ENCODE measurements at places on chromosomes 7 and 10.
A peak's percentile ranks its signal among the peaks of the same experiment; 100 is the strongest.

GRCh38 chr10:63200431-63200830 is 67.3 kb downstream of the NRBF2 start:
- no peak for DNase-seq

- DNase-seq = peak; percentile 75
Measured at GRCh38 chr7:27196287-27196767, 3.6 kb downstream of the HOXA13 start.

- DNase-seq = no peak
Measured at GRCh38 chr10:92395271-92395670, 104.3 kb downstream of the MARCHF5 start.

GRCh38 chr7:90407484-90407821 is 4.2 kb downstream of the CLDN12 start:
- no peak for DNase-seq

- no peak for DNase-seq
Measured at GRCh38 chr10:69506834-69507713, 55.8 kb downstream of the TSPAN15 start.

DNA sequence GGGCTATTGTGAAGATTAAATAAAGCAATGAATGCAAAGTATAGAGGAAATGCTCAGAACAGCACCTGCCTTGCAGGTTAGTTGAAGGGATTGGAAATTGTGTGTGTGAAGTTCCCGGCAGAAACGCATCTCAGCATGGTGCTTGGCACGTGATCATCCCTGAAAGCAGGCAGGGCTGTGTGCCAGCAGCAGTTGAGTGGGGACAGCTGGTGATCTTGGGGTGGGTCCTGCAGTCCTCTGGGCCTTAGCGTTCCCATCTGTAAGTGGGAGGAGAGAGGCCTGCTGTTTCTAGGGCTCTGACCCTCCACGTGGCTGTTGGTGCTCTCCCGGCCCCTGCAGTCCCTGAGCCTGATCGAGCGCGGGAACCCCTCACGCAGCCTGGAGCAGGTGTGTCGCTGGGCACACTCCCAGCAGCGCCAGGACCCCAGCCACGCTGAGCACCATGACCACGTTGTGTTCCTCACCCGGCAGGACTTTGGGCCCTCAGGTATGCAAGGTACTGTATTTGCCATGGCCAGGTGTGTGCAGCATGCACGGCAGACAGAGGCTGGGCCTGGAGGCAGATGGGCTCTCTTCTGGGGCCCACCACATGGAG is 55.3 kb downstream of the TBATA start:
- no peak for DNase-seq

GRCh38 chr7:8060241-8060640 is 91.6 kb downstream of the GLCCI1 start:
- DNase-seq = no peak

GRCh38 chr10:73843261-73843660 is 31.1 kb downstream of the CAMK2G start:
- no peak for DNase-seq

- no peak for DNase-seq
Measured at GRCh38 chr7:86643561-86644281, at the start of gene GRM3. Gene GRM3 (plus strand): TSS chr7:86643909. CDS start chr7:86765146, 121,237 bp downstream.

GRCh38 chr7:153290066-153290465 is 530.5 kb downstream of the ACTR3B start:
- no peak for DNase-seq

DNA sequence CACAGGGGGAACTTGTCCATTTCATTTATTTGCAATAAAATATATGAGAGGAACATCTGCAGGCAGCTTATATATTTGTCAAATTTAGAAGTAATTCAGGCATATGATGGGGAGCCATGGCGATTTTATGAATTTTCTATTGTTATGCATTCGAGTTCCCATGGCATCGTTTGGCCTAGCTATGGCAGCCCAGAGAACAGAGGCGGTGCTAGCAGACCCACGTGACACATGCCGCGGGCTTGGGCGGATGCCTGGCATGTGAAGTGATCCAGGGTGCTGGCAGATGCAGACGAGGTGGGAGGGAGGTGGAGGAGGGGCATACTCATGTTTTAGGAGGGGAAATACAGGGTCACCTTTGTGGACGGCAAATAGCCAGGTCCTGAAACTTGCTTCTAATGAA is 560.0 kb upstream of the GALNT17 start:
- DNase-seq = no peak

DNA sequence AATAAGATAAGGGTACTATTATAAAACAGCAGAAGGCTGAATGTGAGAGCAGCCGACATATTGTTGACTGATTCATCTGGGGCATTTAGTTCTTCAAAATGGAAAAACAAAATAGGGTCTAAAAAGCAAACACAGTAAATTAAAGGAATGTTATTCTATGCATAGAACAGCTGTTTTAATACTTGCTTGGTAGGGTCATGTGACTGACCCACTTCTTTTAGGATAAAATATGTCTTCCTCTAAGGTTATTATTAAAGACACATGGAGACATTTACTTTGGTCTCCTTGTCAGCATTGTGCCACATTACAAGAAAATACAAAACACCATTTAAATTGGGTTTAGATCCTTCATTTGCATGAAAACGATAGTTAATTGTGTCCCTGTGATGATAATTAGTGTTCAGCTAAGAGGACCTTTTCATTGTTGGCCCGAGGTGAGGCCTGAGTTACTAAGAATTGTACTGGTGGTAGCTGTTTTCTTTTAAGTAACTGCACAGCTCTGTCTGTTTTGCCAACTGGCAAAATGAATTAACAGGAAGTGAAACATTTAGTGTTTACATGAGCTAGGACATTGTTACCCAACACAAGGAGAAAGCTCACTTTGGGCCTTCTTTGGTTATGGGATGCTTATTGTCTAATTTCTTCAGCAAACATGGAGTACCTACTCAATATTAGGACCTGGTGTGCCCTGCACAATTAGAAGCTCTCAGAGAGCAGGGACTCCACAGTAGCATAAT is 764.4 kb downstream of the LRMDA start:
- no peak for DNase-seq

- DNase-seq = no peak
Measured at GRCh38 chr10:48625826-48626134, 20.9 kb upstream of the ARHGAP22 start.

DNA sequence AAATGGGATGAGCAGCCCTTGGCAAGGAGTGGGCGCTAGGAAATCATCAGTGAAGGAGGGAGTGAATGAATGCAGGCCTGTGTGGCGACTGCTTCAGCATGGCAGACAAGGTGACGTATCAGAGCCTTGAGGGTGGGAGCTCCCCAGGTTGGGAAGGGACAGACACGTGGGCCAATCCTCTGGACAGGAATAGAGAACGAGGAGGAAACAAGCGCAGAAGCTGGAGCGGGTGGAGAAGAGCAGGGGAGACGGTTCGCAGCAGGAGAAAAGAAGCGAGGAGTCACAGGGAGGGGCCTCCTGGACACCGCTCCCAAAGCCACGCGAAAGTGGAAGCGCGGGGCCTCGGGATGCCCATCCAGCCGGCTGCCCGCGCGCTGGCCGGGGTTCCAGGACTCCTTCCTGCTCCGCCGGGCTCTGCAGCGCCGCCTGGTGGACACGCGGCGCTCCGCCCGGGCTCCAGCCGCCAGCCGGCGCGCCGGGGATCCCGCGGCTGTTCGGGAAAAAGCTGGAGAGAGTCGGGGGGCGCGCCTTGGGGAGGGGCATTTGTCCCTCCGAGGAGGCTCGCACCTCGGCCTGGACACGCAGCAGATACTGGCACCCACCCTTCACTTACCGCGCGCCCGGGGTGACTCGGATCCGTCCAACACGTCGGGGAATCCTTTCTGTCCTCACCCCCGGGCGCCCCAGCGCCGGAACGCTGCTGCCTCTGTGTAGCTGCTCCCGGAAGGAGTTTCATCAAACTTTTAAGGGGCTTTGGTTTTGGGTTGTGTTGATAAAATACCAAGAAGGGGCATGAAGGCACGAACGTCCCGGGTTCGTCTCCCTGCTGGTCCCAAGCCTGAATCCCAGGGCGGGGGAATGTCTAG is 6.3 kb downstream of the ZNF503 start:
- no peak for DNase-seq

GRCh38 chr7:96598421-96598820 is 111.2 kb downstream of the SEM1 start:
- no peak for DNase-seq

- DNase-seq = no peak
Measured at GRCh38 chr10:124674768-124675222, 69.4 kb downstream of the FAM53B start.

DNA sequence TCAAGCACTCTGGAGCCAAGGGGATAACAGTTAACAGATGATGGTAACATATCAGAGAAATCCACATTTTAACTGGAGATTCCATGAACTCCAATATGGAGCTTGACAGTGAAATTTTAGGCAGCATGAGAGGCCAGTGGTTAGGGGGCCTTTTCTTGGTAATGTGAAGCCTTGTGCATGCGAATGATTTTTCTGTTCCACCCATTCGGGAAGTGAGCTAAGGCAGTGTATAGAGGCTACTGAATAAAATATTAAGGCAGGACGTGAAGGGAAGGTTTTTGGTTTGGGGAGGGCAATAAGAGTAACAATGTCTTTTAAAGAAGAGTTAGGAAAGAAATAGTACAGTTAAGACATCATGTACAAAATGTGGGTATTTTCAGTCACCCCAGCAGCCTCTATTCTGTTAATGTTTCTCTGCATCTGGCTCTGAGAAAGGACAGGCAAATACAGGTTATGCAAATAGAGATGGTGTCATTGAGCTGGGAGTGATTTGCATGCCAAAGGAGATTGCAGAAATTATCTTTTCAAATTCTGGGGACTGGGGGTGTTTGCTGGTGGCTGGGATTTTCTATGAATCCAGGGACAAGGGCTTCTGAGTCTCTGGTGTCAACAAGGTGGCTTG is 6.8 kb upstream of the TAS2R60 start:
- DNase-seq = no peak

DNA sequence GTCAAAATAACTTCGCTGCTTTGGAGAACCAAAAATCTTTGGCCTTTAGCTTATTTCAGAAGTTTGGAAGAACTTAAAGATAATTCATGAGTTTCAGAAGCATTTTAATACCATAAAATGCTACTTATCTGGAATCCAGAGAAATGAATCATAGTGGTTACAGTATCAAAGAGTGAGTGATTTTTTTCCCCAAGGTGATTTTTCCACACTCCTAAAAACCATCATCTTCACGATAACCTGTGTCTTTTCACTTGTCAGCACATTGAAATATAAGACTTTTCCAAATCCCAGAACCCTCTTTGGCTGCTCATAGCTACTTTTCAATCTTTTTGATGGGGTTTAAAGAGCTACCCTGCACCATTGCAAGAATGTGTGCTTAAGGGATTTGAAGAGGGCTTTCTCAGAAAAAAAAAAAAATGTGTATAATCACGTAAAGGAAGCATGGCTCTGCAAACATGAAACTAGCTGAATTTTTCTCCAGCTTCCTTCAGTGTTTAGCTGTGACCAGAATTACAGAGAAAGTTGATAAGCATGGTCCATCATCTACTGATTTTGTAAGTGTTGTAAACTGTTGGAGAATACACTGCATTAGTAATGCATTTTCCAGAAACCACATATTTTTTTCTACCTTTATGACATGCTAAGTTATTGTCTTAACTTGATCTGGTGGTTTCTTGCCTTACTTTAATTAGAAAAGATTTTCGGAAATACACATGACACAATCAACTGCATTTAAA is 134.9 kb downstream of the BICC1 start:
- no peak for DNase-seq

DNA sequence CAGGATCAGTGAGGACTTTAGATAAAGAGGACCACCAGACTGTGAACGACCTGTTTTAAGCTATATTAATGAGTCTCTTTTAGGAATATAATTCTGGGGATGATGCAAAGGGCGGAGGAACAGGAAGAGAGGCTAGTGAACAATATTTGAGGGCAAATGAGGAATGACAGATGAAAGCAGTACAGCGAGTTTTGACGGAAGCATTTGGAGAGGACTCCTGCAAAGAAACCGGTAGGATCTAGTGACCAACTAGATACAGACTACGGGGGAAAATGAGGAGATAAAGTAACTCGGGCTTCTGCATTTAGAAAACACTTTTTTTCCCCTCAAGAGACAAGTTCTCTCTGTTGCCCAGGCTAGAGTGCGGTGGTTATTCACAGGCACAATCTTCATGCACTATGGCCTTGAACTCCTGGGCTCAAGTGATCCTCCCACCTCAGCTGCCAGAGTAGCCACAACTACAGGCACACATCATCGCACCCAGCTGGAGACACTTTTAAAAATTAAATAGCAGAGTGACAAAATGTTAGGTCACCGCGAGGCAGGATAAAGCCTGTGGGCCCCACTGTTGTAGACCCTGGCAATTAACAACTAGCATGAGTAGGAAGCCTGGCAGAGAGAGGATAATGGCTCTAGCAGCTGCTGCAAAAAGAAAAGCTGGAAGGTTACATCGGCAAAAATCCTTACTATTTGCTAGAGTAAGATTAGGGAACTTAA is 143.2 kb downstream of the SRPK2 start:
- DNase-seq = no peak

DNA sequence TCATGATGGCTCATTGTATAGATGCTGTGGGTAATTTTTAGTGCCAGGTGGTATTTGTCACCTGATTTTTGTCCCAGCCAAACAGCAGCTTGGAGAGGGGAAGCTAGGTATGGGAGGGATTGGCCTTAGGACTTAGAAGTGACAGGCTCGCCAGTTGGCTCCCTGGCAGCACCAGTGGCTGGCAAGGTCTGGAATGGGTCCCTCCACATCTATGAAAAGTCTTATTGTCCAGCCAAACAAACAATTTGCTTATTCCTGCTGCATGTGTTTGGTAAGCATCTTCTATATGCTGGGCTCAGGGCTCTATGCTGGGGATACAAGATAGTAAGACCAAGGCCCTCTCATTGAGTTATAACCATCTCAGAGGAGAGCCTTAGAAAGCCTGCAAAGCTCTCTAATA is 42.5 kb downstream of the SORCS3 start:
- DNase-seq = no peak
